Activated T-cell treated with anti-CD3 and anti-CD28 coated beads, Interleukin-2, amount 50 U/mL, for 48 hours (primary cell): ENCODE measurements at places on chromosomes 6 and 20.

DNA sequence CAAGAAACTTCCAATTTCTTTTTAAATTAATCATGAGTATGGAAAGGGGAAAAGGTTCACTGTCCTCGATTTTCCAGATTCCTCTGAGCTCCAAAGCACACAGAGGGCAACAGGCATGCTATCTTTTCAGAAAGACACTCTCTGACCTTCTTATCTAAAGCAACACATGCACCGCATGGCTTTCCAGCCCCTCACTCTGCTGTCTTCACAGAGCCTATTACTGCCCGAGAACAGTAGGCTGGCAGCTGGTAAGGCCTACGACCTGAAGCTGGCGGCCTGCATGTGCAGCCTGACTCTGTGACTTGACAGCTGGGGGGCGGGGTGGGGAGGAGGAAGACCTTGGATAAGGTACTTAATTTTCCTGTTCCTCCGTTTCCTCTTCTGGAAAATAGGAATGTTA is 86.3 kb downstream of the ELOVL4 start:
- DNase-seq, result no peak

GRCh38 chr6:159117563-159117962 is 51.6 kb upstream of the FNDC1 start:
- DNase-seq, result no peak

DNA sequence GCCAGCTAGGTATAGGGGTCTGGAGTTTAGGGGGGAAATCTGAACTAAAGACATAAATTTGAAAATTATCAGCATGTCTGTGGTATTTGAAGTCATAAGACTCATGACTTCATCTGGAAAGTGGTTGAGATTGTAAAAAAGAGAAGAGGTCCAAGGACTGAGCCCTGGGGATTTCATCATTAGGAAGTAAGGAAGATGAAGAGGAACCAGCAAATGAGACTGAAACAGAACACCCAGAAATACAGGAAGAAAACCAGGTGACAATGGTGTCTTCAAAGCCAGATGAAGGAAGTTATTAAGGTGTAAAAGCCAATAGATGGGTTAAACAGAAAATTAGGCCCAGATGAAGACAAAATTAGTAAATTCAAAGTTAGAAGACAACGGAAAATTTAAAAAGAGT is 49.1 kb upstream of the UBR2 start:
- DNase-seq, result no peak

- no peak for DNase-seq
Observed at GRCh38 chr6:21023210-21023609, 489.0 kb downstream of the CDKAL1 start.

DNA sequence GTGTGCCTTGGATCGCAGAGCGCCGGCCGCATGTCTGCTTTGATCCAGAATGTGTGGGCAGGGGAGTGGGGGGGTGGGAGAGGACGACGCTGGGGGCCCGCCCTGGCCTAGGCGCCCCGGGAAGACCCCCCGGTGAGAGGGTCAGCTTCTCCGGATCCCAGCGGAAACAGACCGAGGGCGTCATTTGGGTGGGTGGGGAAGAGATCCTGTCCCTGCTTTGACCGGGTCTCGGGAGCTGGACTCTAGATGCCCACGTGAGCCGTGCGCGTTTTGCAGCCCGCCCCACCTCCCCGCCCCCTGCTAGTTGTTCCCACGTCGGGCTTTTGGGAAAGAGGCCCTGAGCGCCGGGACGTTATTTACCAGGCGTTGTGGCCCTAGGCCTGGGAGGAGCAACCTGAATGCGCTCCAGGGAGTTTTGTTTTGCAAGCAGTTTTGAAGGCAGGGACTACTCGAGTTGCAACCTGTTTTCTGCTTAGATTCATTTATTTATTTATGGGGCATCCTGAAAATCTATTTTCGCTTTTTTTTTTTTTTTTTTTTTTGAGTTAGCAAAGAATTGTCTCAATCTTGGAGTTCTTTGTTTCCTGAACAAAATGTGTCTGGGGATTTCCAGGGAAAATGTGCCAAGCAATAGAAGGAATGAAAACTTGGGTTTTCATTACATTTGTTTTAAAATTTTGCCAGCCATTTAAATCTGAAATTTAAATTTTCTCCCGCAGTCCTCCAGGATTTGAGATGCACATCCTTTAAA is 1.6 kb downstream of the DSP start:
- no peak for DNase-seq

DNA sequence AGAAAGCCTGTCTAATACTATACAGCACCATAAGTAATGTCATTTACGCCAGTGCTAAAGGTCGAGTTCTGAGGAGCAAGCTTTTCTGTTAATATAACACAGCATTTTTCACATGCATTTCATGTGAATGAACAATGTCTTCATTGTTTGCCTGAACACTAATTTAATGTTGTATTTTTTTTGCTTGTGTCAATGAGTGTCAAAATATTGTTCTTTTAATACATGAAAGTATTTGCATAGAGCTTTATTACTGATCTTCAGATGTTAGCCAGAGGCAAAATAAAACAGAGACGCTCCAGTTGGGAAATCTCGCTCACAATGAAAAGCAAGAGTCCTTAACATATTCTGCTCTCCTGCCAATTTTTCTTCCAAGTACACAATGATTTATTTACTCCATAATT is 151.8 kb downstream of the FOXC1 start:
- DNase-seq, result no peak

GRCh38 chr20:56610098-56610497 is 19.0 kb upstream of the TFAP2C start:
- DNase-seq, result no peak

DNA sequence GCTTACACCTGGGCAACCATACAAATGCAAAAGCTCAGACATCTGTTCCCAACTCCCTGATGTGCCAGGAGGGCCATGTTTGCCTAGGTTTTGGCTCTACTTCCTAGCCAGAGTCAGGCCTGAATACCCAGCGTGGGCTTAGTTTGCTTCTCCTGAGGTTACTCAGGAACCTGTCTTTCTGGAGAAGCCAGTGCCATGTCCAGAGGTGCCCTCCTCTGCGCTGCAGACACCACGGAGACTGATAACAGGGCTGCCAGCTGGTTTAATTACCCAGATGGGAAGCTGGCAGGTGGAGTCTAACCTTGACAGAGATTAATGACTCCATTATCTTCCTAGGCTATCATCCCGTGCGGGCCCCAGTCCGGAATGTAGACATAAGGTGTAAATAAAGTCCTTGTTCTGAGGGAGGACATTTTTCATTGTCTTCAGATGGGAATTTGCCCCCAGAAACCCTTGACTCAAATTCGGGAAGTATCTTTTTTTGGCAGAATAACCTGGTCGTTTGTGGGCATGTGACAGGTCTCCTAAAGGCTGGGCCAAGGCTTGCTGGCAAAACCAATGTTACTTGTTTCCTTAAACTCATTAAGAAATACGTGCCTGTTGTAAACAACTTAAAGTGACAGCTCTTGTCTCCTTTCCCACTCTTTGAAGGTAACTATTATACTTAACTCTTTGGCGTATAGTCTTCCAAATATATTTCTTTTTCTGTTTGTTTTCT is 29.2 kb upstream of the ZNFX1 start:
- DNase-seq, result no peak

GRCh38 chr6:90098001-90098531 is 198.6 kb downstream of the BACH2 start:
- DNase-seq, result no peak

DNA sequence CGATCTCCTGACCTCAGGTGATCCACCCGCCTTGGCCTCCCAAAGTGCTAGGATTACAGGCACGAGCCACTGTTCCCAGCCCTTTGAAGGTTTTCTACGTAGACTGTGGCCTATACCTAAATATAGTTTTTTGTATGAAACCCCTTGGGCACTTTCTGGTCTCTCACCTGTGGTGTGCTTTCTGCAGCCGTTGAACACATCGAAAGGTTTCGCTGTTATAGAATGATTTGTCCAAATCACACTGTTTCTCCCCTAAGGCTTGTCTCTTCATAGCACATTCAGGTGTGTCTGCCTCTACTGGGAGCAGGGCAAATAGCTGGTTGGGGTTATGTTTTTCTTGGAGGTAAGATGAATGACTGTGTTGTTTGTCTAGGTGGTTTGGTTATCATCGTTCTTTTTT is 597.9 kb downstream of the RNF144B start:
- DNase-seq, result no peak

DNA sequence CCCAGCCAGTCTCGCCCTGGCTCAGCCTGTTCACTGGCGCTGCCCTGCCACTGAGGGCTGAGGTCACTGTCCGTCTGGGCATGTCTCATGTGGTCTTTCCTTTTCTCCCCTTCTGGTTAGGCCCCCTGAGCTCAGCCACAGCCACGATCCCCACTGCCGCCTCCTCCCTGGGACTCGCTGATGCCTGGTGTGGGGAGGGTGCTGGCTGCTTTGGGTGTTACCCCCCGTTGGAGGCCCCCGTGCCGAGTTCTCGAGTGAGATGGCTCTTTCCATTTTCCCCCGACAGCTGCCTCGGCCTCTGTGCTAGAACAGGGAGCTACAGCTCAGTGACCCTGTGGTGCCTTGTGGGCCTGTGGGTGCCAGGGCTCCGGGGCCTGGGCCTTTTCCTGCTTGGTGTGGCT is 14.9 kb upstream of the TCFL5 start:
- no peak for DNase-seq

GRCh38 chr20:63155266-63156165 is 60.4 kb downstream of the YTHDF1 start:
- DNase-seq, result no peak

- DNase-seq, result no peak
Observed at GRCh38 chr6:111894951-111895350, 21.7 kb upstream of the FYN start.

- DNase-seq, result no peak
Observed at GRCh38 chr20:34768096-34768495, 57.4 kb downstream of the NCOA6 start.

GRCh38 chr6:91433660-91434534 is 847.0 kb upstream of the MAP3K7 start:
- DNase-seq, result no peak
